Activated T-helper 17 cell treated with anti-CD3 and anti-CD28 coated beads, Interleukin-2, amount 50 U/mL, for 72 hours (primary cell): ENCODE measurements at places on chromosomes 1 and 21.

- peak; percentile 73 for ATAC-seq
Observed at GRCh38 chr1:115063228-115063901, 25.9 kb downstream of the TSPAN2 start.

DNA sequence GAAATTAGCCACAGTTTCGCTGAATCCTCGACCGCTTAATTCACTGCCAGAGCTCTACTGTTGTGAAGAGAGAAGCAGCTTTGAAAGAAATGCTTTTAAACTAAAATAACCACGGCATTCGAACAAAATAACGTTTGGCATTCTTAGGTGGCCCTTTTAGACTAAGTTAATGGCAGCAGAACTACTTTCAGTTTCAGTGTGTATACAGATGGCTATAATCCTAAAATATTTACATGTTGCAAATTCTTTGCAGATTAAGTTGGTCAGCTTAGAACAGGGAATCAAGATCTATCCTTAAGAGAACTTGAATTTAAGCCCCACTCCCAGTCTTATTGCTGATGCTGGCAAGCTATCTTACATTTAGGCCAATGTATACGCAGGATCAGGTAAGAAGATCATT, 62.7 kb downstream of the ADSS2 start:
- no peak for ATAC-seq

GRCh38 chr1:13728091-13728715, 28.2 kb downstream of the PRDM2 start:
- ATAC-seq: no peak

DNA sequence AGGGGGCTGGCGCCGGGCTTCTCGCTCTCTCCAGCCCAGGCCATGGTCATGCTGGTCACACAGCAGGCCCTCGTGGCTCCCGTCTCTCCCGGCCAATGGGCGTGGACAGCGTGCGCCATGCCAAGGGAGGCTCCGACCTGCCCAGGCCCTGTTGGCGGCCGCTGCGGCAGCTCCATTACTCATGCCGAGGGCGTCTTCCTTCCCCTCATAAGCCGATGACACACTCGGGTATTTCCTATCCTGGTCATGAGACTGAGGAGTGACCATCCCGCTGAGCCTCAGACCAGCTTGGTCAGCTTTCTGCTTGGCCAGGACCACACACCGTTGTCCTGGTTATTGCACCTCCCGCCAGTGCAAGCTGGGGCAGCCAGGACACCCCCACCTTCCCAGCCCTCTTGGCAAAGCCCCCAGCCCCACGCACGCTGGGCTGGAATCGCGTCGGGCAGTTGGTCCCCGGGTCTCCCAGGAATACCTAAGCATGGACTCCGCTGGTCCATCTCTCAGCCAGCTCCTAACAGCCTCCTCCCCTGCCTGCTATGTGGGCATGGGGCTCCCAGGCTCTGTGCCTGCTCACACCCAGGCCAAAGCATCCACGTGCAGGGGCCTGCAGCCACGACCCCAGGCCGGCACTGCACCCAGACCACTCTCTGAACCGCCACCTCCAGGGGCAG, 49.8 kb downstream of the ARHGEF16 start:
- no peak for ATAC-seq

DNA sequence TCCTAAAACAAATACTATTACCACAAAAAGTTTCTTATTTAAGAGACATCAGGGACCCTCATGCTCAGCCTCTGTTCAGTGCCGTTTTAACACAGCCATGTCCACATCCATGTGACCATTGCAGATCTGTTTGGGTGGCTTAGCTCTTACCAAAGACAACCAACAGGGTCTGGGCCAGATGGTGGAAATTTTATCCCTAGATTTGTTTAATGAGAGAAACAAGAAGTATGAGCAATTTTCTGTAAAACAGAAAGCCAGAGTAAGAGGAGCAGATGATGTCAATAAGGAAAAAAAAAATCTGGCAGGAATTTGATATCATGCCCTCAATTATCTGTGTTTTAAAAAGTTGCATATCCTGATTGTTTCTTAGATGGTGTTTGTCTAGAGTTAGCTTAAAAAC, 299.9 kb downstream of the TM2D1 start:
- ATAC-seq: no peak

DNA sequence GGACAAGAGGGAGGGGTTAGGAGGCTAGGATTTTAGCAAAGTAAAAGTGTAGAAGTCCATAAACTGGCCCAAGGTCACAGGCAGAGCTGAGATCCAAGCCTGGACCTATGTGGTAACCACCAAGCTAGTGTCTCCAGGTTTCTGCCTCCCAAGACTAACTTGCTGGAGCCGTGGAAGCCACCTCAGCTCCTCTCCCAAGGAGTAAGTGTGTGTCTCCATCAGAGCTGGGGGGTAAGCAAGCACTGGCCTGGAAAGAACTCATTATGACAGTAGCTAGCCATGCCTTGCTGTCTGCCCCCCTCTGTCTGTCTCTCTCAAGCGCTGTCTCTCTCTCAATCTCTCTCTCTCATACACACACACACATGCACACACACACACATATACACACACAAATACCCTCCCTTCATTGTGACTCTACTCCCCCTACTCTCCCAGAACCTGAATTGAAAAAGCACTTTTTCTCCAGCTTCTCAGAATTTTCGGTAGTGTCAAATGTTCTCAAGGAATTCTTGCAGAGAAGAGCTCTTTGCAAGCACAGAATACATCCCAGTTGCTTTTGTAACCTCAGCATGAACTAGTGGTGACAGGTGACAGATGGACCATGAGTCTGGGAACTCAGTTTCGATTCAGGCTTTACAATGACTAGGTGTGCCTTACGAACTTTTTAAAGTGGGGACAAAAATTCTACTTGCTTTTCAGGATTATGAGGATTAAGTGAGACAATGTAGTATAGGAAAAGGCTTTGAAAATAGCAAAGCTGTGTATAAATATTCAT, 238.0 kb upstream of the FGGY start:
- ATAC-seq: no peak

- ATAC-seq: peak; percentile 89
Observed at GRCh38 chr1:84506002-84506728, at the start of the genes GNG5 and SPATA1. Gene GNG5, minus strand, starts transcription at chr1:84506581. Its CDS starts 490 bp downstream, at chr1:84506091. Gene SPATA1, plus strand, starts transcription at chr1:84506386. Its CDS starts 9,974 bp downstream, at chr1:84516360.

- ATAC-seq: no peak
Observed at GRCh38 chr1:41924911-41925310, 6.2 kb upstream of the HIVEP3 start.

DNA sequence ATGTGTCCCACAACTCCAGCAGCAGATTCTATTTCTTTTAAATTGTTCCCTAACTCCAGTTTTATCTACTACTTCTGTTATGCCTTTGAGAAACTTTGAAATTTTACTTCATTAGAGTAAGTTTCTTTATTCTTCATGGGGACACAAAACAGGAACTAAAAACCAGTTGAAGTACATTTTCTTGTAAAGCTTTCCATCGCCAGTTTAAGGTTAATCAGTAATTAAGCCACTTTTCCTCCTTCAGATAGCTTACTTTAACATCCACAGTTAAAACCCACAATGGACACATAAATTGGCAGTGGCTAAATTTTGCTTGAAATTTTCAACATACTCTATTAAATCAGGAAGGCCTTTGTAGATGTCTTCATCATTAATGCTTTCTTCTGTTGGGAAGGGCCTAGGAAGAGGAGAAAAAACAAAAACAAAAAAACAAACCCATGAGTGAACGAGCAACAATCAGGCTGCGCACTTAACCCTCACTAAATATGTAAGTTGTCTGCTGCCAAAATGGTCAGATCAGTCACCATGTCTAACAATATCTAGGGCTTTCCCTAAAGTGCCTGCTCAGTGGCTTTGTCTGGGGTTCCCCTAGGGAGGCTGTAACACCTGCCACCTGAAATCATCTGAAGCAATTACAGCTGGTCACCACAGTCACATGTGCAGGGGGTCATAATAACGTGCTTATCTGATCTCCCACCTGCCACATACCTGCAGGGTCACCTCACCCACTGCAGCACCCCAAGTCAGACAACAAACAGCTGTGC, 187.9 kb downstream of the VAV3 start:
- no peak for ATAC-seq

DNA sequence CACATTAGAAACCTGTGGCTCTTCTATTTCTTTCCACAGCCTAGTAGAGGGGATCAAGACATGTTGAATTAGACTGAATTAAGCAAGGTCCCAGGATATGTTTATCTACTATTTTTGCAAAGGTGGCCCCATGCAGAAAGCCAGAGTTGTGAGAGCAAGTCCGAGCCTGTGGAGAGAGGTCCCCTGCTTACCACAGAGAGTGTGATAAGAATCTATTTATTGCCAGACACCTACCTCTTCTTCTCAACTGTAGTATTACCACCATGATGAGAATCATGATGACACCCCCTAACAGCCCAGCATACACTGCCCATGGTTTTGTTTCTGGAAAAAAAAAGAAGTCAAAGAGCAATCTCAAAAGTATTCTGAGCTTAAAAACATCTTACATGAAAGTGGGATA, 23.0 kb downstream of the SLAMF1 start:
- ATAC-seq: peak; percentile 28
